ENCODE measurements at places on chromosomes 1 and 21.
A peak's percentile ranks its signal among the peaks of the same experiment; 100 is the strongest.

DNA sequence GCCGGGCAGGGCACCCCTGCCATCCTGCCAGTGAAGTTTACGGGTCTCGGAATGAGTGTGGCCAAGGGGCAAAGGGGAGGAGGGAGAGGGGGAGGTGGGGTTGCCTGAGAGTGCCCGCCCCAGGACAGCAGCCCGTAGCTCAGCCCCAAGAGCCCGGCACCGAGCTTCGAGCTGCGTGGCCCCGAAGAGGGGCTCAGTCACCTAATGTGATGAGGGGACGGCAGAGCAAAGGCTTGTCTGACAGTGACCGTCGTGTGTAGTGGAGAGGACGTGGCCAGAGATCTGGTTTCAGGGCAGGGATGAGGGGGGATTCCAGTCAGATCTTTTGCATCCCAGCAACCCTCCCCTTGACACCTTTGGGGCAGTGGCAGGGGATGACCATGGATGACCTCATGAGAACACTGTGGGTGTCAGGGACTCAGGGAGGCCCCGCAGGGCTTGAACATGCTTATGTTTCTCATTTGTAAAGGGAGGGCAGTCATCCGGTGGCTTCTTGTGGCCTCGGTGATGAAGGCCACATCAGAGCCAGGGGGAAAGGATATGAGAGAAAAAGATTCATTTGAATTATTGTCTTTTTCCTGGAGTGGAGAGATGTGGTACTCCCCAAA, 1.1 kb upstream of the TRPM2 start:
- DNase-seq: no peak

DNA sequence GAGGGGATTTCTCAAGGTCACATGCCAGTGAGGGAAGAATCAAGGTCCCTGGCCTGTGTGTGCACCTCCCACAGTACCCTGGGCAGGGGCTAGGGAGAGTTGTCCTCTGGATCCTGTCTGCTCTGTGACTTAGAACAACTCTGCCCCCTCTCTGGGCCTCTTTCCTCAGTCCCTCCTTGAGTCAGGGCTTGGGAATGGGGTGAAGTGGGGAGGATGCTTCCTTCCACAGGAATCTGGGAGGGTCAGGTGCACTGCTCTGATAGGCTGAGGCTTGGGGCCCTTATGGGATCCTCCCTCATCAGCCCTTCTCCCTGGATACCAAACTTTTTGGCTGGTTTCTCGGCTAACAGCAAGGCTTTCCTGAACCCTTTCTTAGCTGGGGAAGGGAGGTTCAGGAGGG, 2.5 kb downstream of the TRNP1 start:
- no peak for DNase-seq

DNA sequence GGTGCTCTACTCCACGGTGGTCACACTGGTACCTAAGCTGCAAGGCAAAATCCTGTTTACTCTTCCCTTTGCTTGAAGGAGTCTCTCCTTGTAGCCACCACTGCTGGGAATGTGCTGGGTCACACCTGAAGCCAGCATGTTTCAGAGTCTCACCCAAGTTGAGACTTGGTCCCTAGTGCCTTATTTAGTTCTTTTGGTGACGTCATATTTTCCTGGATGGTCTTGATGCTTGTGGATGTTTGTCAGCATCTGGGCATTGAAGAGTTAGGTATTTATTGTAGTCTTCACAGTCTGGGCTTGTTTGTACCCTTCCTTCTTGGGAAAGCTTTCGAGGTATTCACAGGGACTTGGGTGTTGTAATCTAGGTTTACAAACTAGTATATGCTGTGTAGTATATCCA, 5.6 kb upstream of the MTARC2 start:
- no peak for DNase-seq

DNA sequence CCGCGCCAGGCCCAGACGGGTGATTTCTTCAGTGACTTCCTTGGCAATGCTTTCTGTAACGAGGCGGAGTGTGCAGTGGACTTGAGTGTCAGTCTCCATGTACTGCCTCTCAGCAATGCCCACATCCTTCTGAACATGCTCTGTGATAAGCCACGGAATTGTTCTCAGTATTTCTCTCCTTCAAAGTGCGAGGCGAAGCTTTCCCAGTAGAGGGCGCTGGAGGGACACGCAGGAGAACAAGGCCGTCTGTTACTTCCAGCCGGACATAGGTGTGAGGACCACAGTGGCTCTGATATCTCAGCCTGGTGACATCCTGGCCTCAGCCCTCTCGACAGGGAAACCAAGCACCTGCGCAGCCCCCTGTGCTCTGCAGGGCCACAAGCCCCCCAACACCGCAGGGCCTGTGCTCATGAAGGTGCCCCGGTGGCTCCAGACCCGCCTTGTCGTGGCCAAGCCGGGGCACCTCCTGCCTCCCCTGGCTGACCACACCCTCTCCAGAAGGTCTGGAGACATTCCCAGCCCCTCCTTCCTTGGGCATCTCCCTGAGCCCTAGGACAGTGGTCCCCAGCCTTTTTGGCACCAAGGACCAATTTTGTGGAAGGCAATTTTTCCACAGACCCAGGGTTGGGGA, 46.1 kb upstream of the BACE2 start:
- peak; percentile 84 for DNase-seq

DNA sequence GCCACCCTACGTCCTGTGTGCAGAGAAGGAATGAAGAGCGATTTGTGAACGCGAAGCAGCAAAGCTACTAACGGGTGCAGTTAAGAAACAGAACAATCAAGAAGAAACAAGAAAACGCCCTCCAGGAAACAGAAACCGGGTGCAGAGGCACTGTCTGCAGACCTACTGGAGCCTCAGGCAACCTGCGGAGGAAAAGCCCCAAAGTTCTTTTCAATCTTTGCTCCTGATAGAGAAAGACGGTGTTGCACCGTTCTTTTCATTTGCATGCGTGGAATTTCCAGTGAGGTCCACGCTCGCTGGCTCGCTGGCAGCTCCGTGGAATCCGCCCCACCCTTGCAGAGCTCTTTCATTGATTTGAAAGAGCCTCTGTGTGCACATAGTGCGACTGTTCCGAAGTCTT, 37.0 kb upstream of the PDE9A start:
- no peak for DNase-seq

- no peak for DNase-seq
These were observed 25.7 kb downstream of the LY9 start for GRCh38 chr1:160821627-160822026.

- peak; percentile 40 for DNase-seq
These were observed 12.3 kb upstream of the PADI1 start for GRCh38 chr1:17192394-17193221.

DNA sequence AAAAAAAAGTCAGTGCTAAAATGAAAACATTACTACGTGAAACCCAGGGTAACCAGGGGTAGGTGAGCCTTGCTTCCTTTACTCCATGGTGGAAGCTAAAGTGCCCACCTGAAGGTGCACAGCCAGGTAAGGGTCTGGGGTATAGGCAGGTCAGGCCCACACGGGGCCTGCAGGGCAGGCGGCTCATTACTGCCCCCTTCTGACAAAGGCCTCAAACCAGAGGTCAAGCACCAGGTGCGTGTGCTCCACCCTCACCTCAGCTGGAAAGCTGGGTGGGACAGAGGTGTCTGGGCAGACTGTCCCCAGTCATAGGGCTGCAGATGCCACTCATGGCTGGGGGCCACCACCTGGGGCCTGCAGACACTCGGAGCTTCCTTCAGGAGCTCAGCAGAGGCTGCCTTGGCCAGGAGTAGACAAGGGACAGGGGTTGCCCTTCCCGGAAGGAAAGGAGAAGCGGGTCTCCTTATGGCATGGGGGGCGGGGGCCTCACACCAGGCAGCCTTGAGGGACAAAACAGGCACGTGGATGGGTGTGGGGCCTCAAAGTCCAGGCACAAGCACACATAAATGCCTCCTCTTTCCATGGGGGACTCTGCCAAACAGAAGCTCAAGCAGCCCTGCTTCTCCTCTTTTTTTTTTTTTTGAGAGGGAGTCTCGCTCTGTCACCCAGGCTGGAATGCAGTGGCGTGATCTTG, 36.2 kb downstream of the ACOT7 start:
- no peak for DNase-seq

DNA sequence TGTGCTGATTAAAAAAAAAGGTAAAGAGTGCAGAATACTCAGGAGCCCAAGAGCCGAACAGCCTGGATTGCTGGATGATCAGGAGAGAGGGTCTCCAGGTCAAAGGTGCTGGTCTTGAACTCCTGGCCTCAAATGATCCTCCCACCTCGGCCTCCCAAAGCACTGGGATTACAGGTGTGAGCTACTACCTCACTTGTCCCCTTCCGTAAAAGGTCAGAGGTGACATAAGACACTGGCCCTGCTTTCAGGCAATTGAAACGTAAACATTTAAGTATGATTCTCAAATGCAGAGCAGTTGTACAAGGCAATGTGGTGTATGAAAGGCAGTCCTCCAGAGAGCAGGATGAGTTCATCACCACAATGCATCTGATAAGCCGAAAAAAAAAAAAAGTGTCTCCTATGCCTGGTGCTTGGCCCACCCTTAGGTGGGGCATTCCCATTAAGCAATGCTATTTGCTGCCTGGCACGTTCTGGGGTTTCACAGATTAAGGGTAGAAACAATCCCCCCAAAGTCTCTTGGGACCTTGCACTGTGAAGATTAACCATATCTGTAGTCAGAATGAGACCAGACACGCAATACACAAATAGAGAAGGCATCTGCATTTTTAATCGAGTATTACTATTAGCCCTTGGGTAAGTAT, 47.7 kb downstream of the PARP1 start:
- no peak for DNase-seq

DNA sequence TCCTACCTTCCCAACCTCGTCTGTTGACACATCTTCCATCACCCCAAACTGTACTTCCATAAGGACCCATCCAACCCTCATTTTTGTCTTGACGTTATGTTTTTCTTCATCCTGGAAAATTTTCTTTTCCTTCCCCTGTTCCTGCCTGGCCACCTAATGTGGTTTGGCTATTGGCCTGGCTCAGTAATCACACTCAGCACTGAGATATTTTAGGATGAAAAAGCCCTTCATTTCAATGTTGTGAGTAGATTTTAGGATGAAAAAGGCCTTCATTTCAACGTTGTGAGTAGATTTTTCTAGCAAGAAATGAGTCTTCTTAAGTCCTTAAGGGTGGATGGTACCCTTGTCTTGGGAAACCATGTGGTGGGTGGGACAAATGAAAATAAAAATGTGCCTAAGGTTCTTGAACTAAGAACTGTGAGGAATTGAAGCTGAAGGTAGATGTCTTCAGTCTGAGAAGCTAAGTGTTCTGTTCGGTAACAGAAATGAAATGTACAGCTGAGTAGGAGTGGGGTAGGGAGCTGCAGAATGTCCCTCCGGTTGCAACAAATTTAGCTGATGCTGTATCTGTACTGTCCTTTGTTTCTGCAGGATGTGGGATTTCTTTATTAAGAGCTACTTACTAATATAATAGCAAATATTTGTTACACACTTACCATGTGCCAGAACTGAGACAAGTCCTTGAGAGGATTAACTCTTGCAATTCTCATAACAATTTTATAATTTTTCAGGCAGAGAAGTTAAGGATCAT, 36.1 kb downstream of the DNTTIP2 start:
- no peak for DNase-seq

DNA sequence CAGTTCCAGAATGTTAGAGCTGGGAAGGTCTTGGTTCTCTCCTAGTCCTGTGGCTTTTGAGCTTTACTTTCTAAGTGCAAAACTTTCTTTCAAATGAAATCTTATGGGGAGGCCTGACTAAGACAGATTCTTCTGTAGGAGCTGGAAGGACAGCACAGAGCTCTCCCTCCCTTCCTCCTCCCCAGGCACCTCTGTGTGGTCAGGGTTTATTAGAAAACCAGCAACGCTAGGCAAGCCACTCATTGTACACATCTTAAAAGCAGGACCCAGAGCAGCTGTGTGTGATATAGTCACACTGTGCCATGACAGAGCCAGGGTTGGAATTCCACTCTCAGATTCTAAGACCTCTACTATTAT, 241.1 kb upstream of the RAB4A start:
- no peak for DNase-seq

GRCh38 chr1:64934115-64934877, 32.1 kb downstream of the JAK1 start:
- DNase-seq: no peak

- no peak for DNase-seq
These were observed 17.7 kb downstream of the PLA2G5 start for GRCh38 chr1:20087668-20088067.

Data from coronary artery (tissue), 2 donors.